ENCODE measurements at places on chromosomes 1 and 21.
A peak's percentile ranks its signal among the peaks of the same experiment; 100 is the strongest.

DNA sequence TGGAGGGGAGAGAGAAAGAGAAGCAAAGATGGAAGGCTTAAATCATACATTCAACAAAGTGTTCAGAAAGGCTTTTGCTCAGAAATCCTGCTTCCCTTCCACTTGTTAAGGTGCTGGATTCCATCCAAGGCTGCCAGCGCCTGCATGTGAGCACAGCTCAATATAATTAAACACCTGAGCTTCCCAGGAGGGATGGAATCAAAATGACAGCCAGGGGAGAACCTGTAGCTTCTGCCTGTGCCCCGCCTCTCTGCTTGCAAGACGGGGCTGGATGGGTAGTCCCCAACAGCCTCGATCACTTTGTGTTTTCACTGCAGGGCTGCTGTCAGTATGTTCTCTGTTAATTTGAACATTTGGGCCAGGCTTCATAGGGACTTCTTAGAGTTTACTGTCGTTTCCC lies 225.7 kb downstream of the KCNH1 start:
- no peak for DNase-seq

DNA sequence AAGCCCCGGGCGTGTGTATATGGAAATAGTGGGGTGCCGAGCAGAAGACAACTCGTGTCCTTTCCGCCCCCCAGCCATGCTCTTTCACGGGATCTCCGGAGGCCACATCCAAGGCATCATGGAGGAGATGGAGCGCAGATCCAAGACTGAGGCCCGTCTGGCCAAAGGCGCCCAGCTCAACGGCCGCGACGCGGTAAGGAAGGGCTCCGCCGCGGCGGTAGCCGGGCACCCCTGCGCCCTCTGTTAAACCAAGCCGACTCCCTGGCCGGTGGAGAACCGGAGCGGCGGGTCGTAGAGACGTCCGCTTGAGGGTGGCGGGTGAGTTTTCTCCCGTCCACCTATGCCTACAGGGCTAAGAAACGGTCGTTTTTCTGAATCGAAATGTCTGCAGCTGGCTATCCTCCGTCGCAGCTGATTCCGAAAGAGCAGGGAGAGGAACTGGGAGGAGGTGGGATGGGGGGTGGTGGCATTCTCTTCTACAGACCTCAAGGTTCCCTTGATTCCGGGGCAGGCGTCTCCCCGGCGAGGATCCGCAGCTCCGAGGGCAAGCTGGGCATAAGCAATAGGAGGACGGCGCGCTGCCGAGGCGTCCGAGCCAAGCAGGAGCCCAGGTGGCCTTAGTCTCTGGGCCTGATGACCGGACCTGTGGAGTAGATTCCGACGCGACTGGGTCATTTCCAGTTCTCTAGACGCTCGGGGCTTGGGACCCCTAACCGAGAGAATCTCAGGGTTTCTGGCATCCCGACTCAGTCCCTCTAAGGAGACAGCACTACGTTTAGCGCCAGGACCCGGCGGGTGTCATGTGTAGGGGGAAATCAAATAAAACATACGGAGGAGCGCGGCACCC lies 856 bp downstream of the LHX9 start:
- no peak for DNase-seq

DNA sequence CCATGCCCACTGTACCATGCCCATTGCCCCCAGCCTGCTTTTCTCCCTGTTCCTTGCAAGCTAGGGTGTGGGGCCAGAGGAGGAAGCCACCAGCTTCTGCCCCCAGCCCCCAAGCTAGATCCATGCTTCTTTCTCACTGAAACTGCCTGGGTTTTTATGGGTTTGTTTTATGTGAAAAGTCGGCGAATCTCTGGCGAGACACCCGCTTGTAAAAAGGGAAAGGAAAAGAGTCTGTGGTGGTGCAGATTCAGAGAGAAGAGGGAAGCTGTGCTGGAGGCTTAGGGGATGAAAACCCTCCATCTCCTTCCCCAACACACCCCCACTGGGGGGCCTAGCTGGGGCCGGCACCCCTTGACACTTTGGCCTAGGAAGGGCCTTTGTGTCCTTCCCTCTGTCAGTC lies 26.2 kb downstream of the GRHL3 start:
- DNase-seq, result no peak

GRCh38 chr1:212640223-212640878 lies 31.8 kb downstream of the ATF3 start:
- DNase-seq, result no peak

DNA sequence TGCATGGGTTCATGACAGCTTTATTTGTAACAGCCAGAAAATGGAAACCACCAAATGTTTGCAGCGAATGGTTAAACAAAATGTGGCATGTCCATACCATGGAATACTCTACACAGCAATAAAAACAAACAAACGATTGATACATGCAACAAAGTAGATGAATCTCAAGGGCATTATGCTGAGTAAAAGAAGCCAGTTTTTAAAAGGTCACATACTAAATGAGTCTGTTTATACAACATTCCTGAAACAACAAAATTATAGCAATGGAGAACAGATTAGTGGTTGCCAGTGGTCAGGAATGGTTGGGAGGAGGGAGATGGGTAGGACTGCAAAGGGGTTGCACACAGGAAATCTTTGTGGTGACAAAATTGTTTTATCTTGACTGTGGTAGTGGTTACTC lies 202.4 kb upstream of the UBE2U start:
- DNase-seq, result no peak

DNA sequence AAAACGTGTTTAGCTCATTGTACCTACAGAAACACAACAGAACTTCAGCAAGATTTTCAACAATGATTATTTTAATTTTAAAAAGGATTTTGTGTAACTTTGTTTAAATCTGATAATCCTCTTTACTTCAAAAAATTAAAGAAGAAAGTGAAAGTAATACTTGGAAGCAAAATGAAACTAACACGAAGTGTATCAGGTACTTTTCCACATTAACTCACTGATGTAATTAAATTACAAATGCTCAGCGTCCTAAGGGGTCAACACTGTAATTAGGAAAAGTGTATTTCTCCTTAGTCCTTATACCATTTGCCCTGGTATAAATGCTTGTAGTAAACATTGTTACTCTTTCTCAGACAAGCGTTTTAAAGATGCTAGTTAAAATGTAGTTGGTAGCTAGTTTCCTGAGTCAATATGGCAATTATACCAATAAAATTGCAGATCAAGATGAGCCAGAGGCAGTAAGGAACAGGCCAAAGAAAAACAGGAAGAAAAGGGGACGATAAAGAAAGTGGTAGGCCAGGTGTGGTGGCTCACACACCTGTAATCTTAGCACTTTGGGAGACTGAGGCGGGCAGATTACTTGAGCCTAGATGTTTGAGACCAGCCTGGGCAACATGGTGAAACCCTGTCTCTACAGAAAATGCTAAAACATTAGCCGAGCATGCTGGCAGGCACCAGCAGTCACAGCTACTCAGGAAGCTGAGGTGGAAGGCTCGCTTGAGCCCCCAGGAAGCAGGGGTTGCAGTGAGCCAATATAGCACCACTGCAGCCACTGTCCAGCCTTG lies 553.0 kb downstream of the SMYD3 start:
- peak; percentile 4 for DNase-seq

DNA sequence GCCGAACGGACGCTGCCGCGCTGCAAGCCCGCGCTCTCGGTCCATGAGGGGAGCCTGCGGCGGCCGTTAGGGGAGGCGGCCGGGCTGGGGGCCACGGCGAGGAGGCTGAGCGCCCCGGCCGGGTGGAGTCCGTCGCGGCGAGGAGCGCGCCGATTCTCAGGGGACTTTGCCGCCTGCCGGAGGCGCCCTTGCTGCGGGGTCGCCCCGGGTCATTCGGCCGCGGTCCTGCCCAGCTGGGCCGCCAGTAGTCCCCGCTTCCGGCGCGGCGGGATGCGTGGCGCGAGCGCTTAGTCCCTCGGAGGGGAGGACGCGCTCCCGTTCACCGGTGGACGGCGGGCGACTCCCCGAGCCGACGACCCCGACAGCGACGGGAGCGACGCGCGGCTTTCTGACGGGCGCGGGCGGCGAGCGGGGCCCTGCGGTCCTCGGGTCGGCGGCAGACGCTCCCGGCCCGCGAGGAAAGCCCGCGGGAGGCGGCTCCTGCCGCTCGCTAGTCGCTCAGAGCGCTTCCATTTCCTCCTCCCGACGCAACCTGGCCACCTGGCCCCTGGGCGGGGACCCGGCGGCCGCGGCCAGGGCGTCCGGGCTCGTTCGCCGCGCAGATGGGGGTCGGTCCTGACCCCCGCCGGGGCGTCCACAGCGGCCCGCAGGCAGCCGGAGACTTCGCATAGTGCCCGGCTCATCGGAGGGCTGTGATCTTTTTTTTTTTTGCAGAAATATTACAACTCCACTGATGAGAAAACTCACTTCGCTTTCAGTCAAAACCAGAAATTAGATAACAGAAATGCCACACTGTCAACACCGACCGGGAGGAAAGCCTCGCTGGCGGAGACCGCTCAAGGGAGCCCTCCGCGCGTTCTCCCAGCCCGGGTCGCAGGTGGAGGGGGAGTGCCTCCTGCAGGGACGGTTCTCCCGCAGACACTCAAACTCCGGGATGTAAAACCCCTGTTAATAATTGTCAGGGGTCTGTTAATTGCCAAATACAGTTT lies 641 bp upstream of the ZBTB21 start:
- peak; percentile 12 for DNase-seq

GRCh38 chr1:105004515-105004914 lies 1254.8 kb downstream of the AMY1C start:
- DNase-seq, result no peak

Measured in activated gamma-delta T cell treated with Interleukin-2 at 50 U/mL for 16 hours (primary cell).